ENCODE measurements at places on chromosomes 1 and 21. TPM values are rescaled to one million over a fixed set of nuclear protein-coding genes. Genes with fewer than 3 reads are reported as not detected.

PRELP gene
- 67.4 TPM for total RNA-seq

LRRN2 gene
- total RNA-seq: 6.5 TPM

ESRRG gene
- 1.9 TPM for total RNA-seq

RNU1-1 gene
- total RNA-seq: not detected

AK5 gene
- 5.3 TPM for total RNA-seq

CD1E gene
- total RNA-seq: not detected

IFI6 gene
- total RNA-seq: 28.5 TPM

CELA3B gene
- total RNA-seq: not detected

PCP4 gene
- total RNA-seq: 130 TPM

GRCh38 chr1:11789126-11790067 lies 16.4 kb downstream of the MTHFR start:
- no peak for ATAC-seq

- ATAC-seq: no peak
These were observed 1.9 kb upstream of the LINGO4 start for GRCh38 chr1:151807131-151807530.

- ATAC-seq: peak; percentile 41
These were observed 479.3 kb upstream of the RUNX1 start for GRCh38 chr21:35528116-35529042.

GRCh38 chr1:98497497-98497896 lies 164.0 kb upstream of the SNX7 start:
- no peak for ATAC-seq

DNA sequence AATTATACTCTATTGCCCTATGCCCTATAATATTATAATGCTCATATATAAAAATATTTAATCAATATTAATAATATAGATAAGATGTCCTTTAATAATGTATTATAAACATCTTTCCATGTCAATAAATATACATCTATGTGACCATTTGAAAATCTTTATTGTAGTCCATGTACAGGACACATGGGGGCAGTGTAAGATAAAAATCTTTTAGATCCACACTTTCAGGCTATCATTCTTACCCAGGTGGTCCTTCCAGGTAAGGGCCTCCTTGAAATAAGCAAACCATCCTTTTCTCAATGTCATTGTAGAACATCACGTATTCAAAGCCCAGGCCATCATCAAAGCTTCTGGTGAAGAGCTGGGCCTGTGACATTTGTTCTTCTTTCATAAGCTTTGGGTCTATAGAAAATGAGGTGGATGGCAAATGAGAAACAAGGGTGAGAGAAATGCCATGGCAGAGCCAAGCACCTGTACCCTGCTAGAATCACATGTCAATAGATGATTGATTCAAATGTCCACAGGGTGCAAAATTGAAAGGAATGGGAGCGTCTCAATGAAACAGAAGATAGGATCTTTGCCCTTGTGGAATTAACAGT lies 20.2 kb downstream of the THEM4 start:
- ATAC-seq: no peak

- peak; percentile 70 for ATAC-seq
These were observed 9.0 kb upstream of the RPTN start for GRCh38 chr1:152167835-152168534.

DNA sequence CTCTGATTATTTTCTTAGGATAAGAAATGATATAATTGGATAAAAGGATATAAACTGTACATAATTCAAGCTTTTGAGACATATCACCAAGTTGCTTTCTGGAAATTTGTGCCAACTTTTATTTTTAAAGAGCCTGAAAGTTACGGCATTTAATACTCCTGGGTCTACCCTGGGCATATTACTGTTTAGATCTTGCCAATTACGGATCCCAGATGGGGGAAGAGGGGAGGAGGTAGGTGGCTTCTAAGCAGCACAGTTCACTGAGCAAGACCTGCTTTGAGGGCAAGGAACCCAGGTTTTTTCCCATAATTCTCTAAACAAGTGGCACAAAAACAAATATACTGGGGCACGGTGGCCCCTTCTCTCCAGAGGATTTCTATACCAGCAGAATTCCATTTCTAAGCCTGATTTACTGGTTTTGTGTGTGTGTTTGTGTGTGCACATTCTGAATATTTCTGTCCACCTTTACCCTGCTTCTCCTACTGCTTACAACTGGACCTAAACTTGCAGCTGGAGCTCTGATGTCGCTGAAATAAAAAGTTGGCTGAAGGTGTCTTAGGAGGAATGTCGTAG lies 76.7 kb downstream of the LAMC2 start:
- ATAC-seq: no peak

DNA sequence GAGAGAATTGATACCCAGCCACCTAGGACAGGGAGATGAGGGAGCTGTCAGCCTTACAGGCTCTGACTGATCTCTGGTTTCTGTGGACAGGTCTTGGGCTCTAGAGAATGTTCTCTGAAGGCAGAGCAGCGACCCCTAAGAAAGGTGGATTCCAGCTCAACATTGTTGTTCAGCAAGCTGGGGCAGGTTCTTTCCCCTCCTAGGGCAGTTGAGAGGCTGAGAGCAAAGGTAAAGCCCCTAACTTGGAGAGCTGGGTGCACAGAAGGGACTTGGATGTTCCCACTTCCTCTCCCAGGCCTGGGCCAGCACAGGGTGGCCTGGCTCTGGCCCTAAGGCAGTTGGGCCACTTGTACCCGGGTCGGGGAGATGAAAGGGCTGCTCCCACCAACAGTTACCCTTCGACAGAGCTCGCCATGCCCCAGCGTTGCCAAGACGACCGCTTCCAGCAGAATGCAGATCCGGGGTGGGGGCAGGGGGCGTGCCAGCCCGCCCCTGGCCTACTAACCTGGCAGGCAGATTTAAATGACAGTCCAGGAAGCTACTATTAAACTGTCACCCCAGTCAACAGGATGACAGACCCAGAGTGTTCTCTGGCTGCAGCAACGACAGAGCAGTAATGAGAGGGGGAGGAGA lies 31.6 kb downstream of the LRP8 start:
- no peak for ATAC-seq

DNA sequence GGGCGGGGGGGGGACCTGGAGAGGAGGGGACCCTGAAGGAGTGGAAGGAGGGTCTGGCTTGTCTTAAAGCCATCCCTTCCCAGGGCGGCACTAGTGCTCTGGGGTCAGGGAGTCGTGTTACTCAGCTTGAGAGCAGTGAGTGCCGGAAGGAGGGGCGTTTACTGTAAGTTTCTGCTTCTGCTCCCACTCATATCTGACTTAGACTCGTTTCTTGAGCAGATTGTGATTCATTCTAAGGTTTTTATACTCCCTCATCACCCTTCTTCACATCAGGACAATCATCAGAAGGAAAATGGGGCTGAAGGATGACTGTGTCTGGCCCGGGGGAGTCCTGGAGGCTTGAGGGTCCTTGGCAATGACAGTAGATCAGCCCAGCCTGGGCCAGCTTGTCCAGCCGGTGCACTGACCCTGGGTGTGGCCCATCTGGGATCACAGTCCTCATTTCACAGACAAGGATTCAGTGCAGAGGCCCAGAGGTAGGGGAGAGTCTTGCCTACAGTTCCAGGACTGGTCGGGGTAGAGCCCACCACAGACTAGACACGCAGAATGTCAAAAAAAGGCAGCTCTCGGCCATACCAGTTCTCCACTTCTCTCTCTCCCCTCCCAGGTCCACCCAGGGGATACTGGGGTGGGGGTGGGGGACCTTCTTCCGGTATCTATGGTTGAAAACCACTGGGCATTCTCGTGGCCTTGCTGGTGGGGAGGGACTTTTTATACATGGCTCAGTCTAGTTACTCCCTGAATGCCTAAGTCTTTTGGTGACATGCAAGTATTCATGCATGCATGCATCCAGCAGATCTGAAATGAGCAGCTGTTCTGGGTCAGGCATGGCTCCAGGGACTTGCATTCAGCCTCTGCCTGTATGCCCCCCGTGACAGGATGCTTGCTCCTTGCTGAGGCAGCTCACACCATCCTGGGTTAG lies 5.1 kb downstream of the TNFRSF8 start:
- no peak for ATAC-seq

DNA sequence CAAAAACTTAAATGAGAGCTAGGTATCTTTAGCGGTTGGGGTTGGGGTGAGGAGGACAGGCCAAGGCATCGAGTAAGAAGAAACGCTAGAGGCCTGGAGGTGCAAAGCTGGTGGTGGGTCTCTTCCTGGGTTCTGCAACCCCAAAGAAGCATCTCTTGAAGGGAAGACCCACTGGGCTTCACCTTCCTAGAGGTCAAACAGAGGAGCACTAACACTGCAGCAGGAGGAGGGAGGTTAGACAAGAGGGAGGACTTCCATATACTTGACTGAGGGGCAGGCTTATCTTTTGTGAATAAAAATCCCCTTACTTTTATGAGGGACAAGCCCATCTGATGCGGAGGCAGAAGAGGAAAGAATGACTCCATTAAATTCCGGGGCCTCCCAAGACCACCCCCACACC lies 2.5 kb downstream of the MEX3A start:
- ATAC-seq: no peak

DNA sequence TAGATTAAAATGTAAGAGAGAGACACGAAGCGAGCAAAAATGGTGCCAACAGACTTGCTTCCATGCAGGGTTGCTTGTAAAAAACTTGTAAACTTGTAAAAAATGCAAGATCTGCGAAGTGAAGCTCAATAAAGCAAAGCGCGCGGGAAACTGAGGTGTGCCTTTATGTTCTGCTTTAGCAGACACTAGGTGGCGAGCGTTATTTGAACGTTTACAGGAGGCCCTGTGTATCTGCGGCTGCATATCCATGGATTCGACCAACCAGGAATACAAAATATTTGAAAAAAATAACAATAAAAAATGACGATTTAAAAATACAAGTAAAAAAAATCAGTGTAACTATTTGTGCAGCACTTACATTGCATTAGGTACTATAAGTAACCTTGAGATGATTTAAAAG lies 1.5 kb downstream of the UBE2G2 start:
- no peak for ATAC-seq

- ATAC-seq: no peak
These were observed 133.9 kb upstream of the IVNS1ABP start for GRCh38 chr1:185450917-185451316.

- no peak for ATAC-seq
These were observed 26.8 kb downstream of the BCAS2 start for GRCh38 chr1:114554577-114554976.

DNA sequence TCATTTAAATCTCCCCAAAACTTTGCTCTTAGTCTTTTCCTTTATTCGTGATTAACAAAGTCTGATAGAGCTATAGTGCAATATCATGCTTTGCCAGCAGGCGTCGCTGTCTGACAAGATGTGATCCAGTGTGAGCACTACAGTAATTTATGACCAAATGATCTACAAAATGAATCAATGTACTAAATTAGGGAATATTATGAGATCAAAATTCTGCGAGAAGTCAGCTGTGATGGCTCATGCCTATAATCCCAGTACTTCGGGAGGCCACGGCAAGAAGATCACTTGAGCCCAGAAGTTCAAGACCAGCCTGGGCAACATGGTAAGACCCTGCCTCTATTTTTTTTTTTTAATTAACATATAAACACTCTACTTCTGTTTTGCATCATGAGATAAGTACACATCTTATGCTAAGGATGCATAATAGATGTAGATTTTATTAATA lies 3.6 kb upstream of the SPSB1 start:
- no peak for ATAC-seq

GRCh38 chr1:118558933-118559332 lies 373.9 kb upstream of the SPAG17 start:
- no peak for ATAC-seq

DNA sequence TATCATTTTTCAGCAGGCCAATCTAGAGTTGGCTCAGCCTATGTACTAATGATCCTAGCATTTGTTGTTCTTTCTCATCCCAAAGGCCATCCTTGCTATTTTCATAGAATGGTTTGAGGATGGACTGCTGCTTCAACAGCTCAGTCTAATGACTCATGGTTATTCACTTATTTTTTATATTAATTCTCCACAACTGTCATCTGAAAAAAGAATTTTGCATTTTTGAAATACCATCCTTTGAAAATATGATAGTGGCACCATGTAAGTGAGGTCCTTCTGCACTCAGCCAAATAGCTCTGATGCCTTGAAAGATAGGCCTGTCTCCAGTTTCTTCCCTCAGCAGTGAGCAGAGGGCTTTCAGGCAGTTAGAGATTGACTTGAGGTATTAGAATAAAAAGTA lies 377.5 kb downstream of the LMO4 start:
- ATAC-seq: no peak

DNA sequence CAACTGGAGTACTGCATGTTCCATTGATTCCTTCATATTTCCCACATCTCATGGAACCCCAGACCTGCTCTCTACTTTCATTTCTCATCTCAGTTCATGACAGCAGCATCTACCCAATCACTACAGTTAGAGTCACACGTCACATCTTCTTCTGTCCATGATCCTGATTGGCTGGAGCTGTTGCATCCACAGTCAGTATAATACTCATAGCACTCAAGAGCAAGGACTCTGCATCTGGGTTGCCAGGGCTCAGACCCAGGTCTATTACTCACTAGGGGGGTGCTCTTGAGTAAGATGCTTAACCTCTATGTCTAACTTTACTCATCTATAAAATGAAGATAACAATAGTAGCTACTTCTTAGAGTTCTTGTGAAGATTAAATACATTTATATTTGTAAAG lies 4.4 kb upstream of the XPR1 start:
- ATAC-seq: no peak

DNA sequence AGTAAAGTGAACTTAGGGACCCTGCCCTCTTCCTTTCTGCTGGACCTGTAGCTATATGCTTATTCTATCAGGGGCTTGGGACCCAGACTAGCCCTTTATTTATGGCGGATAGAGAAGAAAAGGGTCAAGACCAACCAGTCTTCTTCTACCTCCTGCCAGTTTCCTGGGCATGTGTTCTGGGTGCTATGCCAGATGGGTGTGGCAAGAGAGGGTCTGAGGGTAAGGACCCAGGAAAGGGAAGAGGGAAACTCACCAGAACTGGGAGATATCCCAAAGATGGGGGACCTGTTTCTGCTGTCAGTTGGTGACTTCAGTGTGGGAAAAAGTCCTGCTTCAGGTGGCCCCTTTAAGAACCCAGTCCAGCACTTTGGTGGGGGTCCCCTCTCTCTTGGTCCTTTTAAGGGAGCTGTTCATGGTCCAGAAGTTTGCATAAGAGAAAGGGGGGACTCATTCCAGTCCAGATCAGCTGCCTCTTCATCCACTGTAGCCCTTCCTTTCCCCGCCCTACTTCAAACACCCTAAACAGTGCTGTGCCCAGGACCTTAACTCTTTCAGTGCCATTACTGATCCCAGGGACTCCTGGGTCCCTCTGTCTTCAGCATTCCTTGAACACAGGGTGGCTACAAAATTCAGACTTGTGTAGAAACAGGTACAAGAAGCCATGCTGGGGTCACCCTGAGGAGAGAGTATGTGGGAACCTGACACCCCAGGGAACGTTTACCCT lies 18.4 kb downstream of the SSR2 start:
- no peak for ATAC-seq

DNA sequence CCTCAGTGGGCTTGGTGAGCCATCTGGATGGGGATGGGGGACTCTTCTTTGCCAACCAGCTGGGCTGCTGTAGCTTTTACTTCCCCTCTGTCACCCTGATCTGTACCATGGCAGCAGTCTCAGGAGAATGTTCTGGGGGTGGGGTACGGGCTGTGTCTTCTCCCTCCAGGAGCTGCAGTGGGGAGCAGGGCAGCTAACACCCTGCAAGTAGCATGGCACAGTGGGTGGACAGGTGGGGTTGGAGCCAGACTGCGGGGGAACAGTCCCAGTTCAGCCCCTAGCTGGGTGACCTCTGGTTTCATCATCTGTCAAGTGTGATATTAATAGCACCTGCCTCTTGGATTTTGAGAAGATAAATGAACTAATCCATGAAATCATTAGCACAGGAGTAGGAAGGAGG lies 3.1 kb downstream of the NFASC start:
- ATAC-seq: no peak

- no peak for ATAC-seq
These were observed 86.3 kb upstream of the VANGL1 start for GRCh38 chr1:115555446-115555845.
